ENCODE measurements at places on chromosomes 6 and 20.
A peak's percentile ranks its signal among the peaks of the same experiment; 100 is the strongest.

DNA sequence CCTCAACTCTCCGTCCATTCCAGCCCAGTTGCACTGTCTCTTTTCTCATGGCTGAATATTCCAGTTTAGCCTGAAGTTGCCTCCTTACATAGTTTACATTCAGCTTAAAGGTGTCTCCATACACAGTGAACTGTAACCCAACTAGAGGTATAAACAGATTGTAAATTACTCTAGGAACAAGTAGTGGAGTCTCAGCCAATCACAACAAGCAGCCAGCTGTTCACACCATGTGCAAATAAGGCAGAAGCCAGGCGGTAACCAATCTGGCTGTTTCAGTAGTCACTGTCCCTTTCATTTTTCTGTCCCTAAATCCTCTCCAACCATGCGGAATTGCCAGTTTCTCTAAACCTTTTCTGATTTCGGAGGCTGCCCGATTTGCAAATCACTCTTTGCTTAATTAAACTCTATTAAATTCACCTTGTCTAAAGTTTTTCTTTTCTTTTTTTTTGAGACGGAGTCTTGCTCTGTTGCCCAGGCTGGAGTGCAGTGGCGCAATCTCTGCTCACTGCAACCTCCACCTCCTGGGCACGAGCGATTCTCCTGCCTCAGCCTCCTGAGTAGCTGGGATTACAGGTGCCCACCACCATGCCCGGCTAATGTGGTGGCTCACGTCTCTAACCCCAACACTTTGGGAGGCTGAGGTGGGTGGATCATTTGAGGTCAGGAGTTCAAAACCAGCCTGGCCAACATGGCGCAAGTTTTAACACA lies 37.6 kb upstream of the GFOD1 start:
- no peak for DNase-seq

GRCh38 chr20:31962761-31963160 lies 5.2 kb upstream of the XKR7 start:
- DNase-seq: no peak

DNA sequence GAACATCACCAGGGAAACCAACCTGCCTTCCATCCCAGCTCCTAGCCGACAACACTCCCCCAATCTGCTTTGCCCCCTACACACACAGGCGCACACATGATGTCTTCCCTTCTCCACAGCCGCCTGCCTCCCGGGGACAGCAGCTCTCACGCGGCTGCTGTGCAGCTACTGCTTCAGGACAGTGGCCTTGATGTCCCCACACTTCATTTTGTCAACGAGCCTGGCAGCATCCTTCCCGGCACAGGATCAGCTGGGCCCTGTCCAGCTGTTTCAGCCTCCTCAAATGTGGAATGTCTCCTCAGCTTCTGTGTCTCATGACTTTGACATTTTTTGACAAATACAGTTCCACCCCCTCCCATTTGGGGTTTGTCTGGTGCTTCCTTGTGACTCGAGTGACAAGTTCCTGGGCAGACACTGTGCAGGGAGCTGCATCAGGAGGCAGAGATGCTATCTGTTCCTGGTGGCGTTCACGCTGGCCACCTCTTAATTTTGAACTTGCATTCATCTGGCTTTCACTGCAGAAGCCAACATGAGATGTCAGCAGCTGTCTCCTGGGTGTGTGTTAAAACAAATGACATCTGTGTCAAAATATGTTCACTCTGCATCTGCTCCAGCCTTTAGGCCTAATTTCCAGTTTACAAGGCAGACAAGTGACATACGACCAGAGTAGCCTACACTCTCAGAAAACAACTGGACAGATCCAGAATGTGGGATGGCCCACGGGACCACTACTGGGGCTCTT lies 57.2 kb downstream of the GINS1 start:
- DNase-seq: no peak

DNA sequence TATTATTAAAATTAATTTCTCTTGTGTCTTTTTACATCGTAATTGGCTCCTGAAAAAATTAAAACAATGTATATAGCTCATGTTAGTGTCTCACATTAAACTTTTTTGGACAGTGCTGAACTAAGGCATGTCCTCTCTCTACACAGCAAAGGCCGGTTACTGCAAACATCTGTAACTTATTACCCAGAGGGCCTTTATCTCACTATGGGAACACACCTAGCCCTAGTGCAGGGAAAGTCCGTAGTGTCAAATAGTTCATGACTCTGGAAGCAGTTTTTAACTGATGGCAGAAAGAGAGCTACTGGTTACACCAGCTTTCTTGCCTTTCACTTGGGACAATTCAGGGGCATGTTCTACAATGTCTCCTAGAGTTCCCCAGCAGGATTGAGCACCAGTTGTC lies 82.2 kb downstream of the PAK5 start:
- DNase-seq: no peak

DNA sequence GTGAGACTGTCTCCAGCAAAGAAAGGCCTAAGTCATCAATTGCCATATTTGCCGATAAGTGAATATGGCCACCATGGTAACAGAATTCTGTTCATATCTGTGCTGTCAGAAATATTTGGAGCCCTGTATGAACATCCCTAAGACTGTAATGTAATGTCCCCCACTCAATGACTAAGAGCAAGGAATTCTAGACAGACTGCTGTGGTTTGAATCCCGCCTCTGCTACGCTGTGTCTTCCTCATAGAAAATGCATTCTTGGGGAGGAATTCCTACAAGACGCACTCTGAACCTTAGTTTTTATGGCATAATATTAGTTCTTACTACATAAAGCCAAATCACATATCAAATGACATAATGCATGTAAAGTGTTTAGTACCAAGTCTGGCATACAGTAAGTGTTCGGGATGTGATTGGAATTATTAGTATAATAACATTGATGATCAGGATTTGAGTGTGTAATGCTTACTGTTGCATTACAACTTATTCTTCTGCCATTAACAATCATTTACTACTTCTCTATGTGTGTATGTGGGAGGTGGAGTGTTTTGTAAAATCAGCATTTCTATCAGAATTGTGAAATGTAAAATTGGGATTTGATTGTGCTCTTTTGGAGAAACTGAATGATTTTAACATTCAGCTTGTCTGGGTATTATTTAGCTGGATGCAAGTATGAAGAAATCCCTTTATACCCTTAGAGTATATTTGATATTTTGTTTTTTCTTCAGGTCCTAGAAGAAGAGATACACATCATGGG lies 103.0 kb downstream of the OLIG3 start:
- no peak for DNase-seq

- DNase-seq: no peak
Observed at GRCh38 chr6:72272958-72273357, 348.9 kb upstream of the KCNQ5 start.

DNA sequence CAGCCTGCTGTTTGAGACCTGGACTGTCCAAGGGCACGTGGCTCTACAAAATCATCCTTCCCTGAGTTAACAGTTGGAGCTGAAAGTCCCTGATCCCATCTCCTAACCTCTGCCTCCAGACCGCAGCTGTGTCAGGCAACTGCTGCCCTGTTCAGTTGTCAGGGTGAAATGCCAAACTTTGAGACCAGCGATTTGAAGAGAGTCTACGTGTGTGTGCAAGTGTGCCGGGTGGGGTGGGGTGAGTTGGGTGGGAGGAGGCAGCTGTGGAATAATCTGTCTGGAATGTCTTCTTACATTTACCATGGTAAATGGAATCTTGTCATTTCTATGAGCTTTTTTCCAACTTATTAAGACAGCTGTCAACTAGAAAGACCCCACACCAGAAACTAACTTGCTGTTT lies 81.0 kb upstream of the FAM8A1 start:
- no peak for DNase-seq

GRCh38 chr20:63186528-63187316 lies 29.2 kb downstream of the YTHDF1 start:
- DNase-seq: no peak

- DNase-seq: no peak
Observed at GRCh38 chr6:80234908-80235307, 128.4 kb downstream of the BCKDHB start.

- DNase-seq: no peak
Observed at GRCh38 chr6:143821359-143821758, 21.8 kb upstream of the LTV1 start.

GRCh38 chr20:41171736-41172295 lies 34.5 kb downstream of the PLCG1 start:
- no peak for DNase-seq

DNA sequence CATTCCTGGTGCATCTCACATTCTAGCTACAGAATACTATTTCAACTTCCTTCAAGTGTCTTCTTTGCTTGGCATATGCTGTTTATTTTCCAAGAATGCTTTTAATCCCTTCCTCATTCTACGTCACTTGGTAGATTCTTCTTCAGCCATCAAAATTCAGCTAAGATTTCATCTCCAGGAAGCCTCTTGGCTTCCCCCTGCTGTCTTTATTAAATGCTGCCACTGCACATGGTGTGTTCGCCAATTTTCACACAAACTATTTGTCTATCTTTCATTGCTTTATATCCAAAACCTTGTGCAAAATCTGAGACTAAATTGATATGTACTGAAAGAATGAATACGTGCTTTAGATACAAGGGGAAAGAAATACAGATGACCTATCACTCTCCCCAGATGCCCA lies 253.0 kb downstream of the RFPL4B start:
- DNase-seq: no peak

DNA sequence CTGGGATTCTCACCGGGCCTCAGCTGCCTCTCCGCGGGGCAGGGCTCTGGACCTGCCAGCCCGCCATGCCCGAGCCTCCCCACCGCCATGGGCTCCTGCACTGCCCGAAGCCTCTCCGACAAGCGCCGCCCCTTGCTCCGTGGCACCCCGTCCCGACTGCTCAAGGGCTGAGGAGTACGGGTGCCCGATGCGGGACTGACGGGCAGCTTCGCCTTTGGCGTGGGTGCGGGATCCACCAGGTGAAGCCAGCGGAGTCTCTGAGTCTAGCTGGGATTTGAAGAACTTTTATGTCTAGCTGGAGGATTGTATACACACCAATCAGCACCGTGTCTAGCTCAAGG lies 5.3 kb upstream of the RANBP9 start:
- DNase-seq: no peak

- DNase-seq: no peak
Observed at GRCh38 chr6:34059136-34059731, 86.7 kb downstream of the GRM4 start.

DNA sequence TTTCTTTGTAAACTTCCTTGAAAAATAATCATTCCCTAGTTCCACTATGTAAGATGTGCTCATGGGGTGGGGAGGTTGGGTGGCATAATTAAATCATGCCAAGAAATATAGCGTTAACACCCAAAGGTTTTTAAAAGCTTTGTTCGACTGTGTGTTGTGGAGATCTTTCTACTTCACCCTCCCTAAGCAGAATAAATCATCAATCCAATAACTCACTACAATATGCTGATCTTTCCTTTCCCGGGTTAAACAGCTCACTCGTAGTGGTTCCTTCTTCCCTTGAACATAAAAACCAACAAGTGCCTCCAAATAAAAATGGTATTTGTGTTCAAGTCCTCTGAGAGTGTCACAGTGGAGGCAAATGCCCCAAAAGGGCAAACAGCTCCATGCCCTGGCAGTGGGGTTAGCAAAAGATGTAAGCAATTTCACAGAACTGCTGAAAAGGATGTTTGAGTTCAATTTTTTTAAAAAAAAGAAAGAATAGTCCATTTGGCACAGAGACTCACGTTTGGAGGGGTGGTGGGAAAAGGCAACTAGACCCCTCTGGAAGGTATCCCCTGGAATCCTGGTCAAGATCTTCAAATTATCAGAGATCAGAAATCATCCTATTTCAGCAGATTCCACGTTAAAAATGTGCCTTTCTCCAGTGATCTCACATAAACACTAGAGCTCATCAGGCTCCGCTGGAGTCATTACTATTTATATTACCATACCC lies 99.1 kb downstream of the TFAP2A start:
- DNase-seq: no peak

GRCh38 chr6:142631517-142632385 lies 313.2 kb downstream of the HIVEP2 start:
- DNase-seq: no peak

- no peak for DNase-seq
Observed at GRCh38 chr20:63182946-63183415, 33.0 kb downstream of the YTHDF1 start.

DNA sequence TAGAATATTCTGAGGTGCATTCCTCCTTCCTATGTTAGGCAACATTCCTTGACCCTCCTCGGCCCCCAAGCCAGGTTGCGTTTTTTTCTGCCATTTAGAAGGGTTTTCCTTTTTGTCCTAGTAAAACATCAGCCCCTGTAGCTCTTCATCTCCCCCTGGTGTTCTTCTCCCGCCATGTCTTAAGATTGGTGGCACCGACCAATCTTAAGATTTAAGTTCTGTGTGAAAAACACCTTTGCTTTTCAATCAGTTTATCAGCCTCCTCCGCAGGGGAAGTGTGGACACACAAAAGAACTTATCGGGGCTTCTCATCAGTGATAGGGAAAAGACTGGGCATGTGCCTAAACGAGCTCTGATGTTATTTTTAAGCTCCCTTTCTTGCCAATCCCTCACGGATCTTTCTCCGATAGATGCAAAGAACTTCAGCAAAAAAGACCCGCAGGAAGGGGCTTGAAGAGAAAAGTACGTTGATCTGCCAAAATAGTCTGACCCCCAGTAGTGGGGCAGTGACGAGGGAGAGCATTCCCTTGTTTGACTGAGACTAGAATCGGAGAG lies 719 bp upstream of the EDN1 start:
- DNase-seq: no peak

DNA sequence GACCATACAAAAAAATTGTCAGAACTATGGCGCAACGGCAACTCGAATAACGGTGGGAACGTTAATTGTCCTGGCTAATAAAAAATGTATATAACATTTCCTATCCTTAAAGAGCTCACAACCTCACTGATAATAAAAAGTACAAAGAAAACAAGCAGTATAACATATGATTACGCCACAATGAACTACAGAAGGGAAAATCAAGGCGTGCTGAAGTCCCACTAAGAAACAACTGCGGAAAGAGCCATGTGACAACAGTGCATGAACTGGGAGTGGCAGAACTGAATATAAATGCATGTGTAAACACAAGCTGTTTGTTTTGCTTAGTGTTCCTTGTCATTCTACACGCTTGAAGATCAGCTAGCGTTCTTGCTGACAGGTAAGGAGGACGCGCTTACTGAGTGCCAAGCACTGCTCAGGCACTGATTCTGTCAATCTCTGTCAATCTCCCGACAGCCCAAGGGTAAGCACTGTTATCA lies 466 bp upstream of the PSMB1 start:
- peak; percentile 34 for DNase-seq
